Bone marrow (tissue), 2 donors: ENCODE measurements at places on chromosomes 2 and 18.

DNA sequence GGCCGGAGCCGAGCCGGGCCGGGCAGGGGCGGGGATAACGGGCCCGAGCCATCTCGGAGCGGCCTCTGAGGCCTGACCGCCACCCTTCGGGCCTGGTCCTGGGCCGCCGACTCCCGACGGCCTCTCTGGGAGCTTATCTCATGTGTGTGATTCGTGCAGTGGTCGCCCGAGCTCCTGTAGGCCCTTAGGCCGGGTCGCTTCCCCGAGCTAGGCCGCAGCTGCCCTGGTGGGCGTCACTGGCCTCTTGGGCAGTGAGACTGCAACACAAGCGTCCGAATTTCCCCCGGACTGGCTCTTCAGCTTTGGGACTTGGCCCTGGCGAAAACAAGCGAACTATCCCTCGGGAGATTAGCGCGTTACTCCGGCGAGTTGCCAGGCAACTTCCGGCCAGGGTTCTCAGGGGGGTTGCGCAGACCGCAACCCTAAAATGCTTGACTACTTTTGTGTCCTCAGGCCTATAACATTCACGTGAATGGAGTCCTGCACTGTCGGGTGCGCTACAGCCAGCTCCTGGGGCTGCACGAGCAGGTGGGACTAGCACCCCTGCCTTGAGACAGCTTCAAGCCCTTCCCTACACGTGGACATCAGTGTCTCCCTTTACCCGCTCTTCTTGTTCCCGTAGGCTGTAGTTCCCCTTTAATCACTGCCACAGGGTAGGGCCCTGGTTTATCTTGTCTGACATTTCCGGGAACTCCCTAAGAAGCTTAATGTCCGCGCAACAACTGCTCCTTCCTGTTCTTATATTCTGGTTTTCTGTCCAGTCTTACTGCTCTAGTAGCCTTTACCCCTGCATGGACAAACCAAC is 602 bp downstream of the SNX17 start:
- peak; percentile 32 for DNase-seq

- no peak for DNase-seq
These were observed 570.4 kb downstream of the CCDC85A start for GRCh38 chr2:56754066-56754615.

DNA sequence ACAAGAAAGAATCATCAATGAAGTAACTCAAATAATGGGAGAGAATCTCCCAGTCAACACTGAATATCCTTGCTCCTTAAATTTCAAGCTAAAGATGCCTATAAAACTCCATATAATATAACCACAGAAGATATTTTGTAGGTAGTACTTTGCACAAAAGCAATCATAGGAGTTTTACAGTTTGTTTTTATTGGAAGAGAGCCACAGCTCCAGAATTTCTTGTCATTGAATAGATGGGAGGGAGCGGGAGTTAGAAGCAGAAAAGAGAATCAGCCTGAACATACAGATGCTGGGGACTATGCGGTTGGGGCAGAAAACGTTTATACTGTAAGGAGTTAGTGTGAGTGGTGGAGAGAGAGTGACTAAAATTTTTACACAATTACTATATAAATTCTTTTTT is 18.3 kb upstream of the SMAD4 start:
- DNase-seq = no peak

DNA sequence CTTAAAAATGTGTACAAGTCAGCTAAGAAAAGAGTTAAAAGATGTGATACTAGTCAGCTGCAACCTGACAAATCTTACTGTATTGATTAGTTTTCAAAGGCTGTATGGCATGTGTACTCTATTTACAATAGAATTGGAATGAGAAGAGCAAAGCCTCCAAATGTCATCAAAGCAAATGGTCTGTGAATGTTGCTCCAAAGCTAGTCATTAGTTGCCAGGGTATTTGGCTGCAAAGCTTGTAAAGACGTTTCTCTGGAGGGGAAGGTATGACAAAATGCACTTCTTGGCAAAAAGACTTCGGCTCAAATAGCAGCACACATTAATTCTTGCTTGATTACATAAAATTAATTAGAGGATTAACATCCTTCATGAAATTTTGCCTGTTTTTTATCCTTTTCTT is 59.3 kb downstream of the ETAA1 start:
- no peak for DNase-seq

DNA sequence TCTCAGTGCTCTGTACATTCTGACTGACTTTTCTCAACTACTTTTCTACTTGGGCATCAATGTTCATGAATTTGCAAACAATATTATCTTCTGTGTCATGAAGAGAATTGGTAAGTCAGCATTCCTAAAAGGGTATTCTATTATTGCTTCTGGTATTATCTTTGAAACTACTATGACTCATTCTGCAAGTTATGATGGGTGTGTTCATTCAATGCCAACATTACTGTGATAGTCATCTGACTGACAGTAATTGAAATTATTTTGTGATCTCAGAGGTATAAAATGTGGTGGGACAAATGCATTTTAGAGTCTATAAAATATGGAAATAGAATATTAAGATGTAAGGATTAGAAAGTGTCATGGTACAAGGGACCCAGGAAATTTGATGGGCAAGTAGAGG is 736.0 kb upstream of the CELF4 start:
- no peak for DNase-seq

- DNase-seq = no peak
These were observed 302.1 kb downstream of the HRH4 start for GRCh38 chr18:24762511-24762910.

GRCh38 chr2:29765721-29766120 is 155.7 kb downstream of the ALK start:
- DNase-seq = no peak
